ENCODE measurements at places on chromosomes 2 and 18.

- DNase-seq, result no peak
Measured at GRCh38 chr2:141027221-141027620, 1103.6 kb downstream of the LRP1B start.

DNA sequence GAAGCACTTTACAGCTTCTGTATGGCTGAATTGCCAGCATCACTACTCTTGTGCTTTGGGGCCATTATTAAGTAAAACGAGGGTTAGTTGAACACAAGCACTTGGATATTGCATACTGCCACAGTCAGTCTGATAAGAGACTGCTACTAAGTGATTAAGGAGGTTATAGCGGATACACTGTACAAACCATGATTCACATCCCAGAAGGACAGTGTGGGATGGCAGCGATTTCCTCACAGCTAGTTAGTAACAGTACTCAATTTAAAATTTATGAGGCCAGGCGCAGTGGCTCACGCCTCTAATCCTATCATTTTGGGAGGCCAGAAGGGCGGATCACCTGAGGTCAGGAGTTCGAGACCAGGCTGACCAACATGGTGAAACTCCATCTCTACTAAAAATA lies 2.6 kb upstream of the BMPR2 start:
- no peak for DNase-seq

DNA sequence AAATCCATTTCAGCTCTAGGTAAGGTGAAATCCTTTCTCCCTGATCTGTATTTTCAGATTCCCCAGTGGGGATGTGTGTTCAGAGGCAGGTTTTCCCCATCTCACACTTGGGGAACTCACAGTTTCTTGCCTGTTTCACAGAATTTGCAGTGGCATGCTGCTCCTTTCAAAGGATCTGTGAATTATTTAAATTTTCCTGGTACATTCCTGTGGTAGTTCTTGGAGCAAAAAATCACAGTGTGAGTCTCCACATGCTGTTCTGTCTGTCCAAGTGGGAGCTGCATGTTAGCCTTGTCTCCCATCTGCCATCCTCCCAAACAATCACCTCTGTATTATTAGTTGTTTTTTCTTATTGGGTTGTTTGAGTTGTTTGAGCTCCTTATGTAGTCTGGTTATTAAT lies 372.9 kb downstream of the ARL6IP6 start:
- DNase-seq, result no peak

DNA sequence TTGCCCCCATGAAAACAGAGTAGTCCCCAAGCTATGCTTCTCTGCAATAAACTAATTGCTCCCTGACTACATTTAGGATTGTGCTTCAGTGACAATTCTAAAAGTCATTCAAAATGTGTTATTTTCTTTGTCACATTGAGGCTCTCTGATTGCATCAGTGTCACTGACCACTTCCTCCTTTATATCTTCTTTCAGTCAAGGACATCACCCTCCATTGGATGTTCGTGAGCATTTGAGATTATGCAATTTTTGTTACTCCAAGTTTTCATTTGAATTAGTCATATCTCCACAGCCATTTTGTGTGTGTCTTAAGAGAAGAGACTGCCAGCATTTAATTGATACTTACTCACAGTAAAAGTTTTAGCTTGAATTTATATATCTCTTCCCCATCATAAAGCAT lies 780.8 kb upstream of the GCFC2 start:
- DNase-seq, result peak; percentile 86

DNA sequence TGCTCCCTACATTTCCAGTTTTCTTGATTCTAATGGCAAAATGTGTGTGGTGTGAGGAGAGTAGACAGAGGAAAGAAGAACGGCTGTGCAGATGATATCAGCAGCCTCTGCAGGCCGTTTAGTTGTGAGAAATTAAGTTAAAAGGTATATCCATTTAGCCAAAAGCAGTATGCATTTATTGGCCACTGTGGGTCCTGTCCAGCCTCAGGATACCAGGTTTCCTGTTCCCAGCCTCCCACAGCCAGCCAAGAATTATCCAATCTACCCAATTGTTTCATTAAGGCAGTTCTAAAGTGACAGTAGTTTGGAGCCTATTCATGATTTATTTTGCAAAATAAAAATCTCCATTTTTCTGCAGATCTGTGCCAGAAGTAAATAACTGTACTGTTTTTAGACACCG lies 107.5 kb downstream of the TMEM18 start:
- DNase-seq, result no peak

- no peak for DNase-seq
Measured at GRCh38 chr18:75783566-75784281, 356.2 kb upstream of the SMIM21 start.

GRCh38 chr2:239046822-239047221 lies 198.9 kb downstream of the TWIST2 start:
- no peak for DNase-seq

- DNase-seq, result no peak
Measured at GRCh38 chr2:222922019-222922800, 61.4 kb downstream of the ACSL3 start.

GRCh38 chr2:36919041-36919837 lies 47.1 kb downstream of the STRN start:
- DNase-seq, result no peak

GRCh38 chr2:196511258-196512168 lies 128.0 kb upstream of the CCDC150 start:
- DNase-seq, result no peak

GRCh38 chr2:235414422-235414821 lies 79.4 kb upstream of the AGAP1 start:
- DNase-seq, result no peak

DNA sequence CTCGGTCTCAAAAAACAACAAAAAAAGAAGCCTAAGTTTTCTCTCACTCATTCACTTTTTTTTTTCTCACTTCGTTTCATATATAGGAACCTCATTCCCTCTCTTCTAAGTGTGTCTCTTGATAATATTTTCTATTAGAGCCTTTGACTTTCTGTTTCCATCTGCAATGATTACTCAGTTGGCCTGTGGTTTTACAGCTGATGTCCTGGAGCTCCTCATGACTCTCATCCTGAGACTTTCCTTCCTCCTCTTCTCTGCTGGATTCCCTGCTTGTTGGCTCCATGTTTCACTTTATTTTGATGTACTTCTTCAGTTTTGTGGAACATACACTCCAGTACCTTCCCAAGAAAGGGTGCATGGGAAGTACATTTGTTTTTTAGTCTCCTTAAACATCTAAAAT lies 154.2 kb upstream of the GATA6 start:
- DNase-seq, result peak; percentile 44

GRCh38 chr2:221758076-221758475 lies 186.0 kb upstream of the EPHA4 start:
- DNase-seq, result peak; percentile 1

- DNase-seq, result no peak
Measured at GRCh38 chr2:239053801-239054503, 206.1 kb downstream of the TWIST2 start.

- no peak for DNase-seq
Measured at GRCh38 chr2:71922091-71922490, 225.6 kb downstream of the CYP26B1 start.

DNA sequence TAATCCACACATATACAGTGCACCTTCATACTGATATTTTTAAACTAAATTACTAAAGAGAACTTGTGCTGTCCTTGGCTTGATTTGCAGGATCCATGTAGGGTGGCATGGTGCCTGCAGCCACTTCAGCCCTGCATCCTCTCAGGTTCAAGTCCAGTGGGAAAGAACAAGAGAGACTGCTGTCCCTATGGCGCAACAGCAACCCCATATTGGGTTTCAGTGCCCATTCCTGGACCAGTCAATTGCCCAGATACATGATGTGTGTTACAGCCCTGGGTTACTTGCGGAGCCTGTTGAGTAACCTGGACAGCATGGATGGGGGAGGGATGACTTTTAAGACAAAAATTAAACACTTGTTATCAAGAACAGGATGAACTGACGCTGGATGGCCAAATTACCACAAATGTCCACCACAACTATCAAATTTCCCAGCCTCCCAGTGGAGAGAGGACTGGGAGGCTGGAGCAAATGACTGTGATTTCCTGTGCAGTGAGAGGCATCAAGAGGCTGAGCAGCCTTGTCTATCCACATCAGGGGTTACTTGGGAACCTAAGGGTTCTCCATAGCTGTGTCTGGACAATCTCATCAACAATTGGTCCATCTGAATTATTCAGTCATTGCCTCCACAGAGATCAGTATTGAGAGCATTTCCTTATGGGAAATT lies 162.0 kb downstream of the CAPN13 start:
- DNase-seq, result no peak

DNA sequence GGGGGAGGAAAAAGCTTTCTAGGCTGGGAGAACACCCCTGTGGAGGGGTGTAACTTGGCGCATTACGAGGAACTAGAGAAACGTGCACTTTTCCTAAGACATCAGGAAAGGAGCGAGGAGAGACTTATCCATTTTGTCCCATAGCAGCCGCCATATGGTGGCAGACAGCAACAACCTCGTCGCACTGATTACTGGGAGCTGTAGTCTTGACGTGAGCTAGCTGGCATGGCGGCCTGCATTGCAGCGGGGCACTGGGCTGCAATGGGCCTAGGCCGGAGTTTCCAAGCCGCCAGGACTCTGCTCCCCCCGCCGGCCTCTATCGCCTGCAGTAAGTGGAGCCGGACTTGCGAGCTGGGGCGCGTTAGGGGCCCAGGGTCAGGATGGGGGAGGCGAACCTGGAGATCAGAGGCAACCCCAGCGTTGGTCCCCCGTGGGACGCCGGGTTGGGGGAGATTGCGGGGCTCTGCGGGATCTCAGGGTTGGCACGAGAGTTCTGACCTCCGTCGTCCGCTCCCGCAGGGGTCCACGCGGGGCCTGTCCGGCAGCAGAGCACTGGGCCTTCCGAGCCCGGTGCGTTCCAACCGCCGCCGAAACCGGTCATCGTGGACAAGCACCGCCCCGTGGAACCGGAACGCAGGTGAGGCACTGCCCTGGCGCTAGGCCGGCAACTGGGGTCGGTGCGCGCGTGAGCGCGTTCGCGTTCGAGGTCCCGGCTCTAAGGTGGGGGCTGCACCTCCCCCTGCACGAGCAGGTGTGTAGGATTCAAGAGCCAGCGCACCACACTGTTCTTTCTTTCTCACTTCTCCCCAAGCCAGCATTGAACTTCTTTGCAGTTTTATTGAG lies at the start of gene MRPL19:
TSS of gene MRPL19 (plus strand) at position 201 of the 843 bp plus-strand sequence. CDS start at position 226, 25 bp downstream.
- peak; percentile 84 for DNase-seq

DNA sequence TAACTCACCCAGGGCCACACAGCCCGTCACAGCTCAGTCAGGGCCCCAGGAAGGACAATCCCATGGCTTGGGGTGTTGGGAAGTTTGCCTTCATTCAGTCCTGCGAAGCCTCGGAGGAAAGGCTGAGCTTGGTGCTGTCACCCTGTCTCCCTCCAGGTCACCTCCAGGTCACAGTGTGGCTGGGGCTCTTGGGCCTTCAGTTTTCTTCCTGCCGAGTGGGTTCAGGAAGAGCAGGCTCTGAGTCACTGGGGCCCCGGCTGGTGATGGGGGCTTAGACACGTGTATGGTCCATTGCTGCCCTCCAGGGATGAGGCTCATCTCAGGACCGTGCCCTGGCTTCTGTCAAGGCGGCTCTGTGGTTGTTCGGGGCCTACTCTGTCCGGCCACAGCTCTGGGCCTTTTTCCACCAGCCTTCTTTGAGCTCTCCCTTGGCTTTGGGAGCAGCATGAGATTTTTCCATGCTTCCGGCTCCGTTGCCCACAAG lies 118.6 kb downstream of the INHBB start:
- DNase-seq, result no peak

GRCh38 chr2:96241900-96242611 lies 23.7 kb downstream of the TMEM127 start:
- peak; percentile 28 for DNase-seq

- no peak for DNase-seq
Measured at GRCh38 chr2:223037445-223037800, 14.6 kb upstream of the KCNE4 start.

- no peak for DNase-seq
Measured at GRCh38 chr18:61896118-61896517, 3.3 kb upstream of the RNF152 start.

DNA sequence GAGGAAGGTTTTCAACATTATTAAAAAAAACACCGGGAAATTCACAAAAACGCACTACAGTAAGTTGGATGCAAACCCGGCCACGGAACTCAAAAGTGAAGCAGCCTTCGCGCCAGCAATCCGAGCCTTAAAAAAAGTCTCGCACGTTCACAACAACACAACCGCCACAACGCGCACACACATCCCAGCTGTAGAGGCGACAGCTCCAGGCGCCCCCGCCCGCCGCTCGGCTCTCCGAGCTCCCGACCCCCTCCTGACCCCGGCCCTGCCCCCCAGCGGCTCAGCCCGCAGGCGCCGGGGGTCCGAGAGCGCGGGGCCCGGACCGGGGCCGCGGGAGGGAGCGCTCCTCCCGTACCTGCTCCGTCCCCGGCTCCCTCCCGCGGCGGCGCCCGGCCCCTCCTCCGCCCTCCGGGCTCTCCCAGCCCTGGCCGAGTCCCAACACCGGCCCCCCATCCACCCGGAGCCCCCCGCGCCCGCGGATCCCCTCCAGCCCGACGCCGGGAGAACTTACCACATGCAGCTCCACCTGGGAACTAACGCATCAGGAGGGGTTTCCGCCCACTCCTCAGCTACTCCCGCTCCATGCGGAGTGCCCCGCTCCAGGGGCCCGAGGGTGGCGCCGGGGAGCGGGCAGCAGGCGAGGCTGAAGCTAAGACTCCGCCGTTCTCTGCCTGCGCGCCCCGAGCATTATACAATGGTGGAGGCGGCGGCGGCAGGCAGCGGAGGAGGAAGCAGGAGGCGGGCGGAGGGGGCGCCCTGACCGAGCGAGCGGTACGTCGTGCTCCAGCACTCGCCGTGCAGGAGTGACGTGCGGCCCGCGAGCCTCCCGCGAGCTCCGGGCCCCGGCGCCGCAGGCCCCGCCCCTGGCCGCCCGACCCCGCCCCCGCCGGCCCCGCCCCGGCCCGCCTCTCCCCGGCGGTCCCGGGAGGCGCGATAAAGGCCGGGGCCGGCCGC lies at the start of gene SERTAD2:
TSS of gene SERTAD2 (minus strand) at position 805 of the 954 bp plus-strand sequence. CDS start 17,042 bp downstream, outside the sequence.
- peak; percentile 89 for DNase-seq

DNA sequence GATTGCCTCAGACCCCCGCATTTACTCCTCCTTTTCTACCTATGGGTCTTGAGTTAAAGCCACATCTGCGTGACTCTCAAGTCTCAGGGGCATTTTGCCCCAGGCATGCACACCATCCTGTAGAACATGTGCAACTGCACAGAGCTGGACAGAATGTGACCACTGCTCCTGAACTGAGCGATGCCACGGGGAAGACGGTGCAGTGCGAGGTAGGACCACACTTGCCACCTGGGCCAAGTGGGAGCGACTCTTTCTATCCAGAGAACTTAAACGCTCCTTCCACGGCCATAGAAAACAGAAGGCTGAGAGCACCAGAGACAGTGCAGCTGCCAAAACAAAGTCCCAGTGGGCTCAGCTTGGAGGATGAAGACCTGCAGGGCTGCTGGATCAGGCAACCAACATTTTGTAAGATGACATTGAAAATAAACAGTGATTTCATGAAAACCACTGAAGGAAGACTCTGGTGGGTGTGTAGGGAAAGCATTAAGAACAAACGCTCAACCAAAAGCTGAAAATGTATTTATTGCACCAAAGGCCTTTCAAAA lies 149.0 kb upstream of the HDAC4 start:
- no peak for DNase-seq

GRCh38 chr2:171788316-171788993 lies 101.2 kb downstream of the DYNC1I2 start:
- no peak for DNase-seq

Measured in OCI-M1 (cell line).